ENCODE measurements at places on chromosomes 11 and 22.

- no peak for DNase-seq
These were observed 15.2 kb upstream of the SORL1-AS1 start for GRCh38 chr11:121467965-121468364.

GRCh38 chr11:45538363-45538762 is 127.1 kb downstream of the CHST1 start:
- no peak for DNase-seq

DNA sequence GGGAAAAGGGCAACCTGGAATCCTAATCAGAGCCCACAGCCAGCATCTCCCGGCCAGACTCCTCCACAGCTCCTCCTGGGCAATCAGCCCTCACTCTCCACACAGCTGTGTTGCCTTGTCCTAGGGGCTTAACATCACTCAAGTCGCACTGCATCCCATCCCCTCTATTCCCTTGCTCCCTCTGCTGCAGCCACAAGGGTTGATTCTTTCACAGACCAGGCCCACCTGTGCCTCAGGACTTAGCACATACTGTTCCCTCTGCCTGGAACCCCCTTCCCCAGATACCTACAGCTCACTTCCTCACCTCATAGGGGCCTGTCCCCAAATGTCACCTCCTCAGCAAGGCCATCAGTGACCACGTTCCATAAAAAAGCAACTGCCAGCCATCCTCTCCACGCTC is 18.4 kb downstream of the SPATA19 start:
- no peak for DNase-seq

- DNase-seq = no peak
These were observed 1415.2 kb upstream of the TENM4 start for GRCh38 chr11:80856066-80856465.

GRCh38 chr22:49678137-49678841 is 149.4 kb downstream of the BRD1 start:
- no peak for DNase-seq

GRCh38 chr11:128299132-128299726 is 288.1 kb downstream of the ETS1 start:
- no peak for DNase-seq

- DNase-seq = no peak
These were observed 75.0 kb downstream of the NFAM1 start for GRCh38 chr22:42357221-42357620.

DNA sequence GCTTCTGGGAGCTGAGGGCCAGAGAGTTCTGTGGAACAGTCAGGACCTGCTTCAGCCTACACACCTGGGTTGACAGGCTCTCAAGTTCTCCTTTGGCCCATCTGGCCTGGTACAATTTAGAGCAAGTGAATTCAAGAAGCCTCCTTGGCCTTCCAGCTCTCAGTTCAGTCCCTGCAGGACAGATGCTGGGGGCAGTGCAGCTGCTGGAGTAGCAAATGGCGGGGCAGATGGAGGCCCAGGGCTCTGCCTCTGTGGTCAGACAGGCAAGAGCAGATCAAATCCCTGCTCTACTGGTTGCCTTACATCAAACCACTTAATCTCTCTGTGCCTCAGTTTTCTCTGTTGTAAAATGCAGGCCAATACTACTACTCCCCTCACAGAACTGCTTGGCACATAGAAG is 8.7 kb upstream of the KCNK7 start:
- no peak for DNase-seq

GRCh38 chr11:65586676-65587075 is 8.9 kb downstream of the KCNK7 start:
- DNase-seq = no peak

- no peak for DNase-seq
These were observed 997 bp downstream of the DEAF1 start for GRCh38 chr11:693887-694562.

GRCh38 chr11:17014833-17015626 is 816 bp upstream of the PLEKHA7 start:
- peak; percentile 44 for DNase-seq

DNA sequence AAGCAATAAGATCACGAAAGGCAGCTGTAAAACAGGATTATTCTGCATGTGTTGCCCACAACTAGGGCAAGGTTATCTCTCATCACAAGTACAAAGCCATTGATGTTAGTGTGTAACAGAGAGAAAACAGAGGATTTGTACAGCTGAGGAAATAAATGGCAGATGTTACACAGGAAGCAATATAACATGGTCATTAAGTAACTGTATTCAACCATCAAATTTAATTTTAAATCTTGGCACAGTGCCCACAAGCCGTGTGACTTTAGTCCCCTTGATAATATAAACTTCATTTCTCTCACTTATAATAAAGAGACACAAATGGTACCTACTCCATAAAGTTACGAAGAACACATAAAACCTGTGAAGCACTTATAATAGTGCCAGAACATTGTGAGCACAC is 17.3 kb downstream of the OR51E2 start:
- DNase-seq = no peak

GRCh38 chr11:76810151-76810853 is 27.1 kb downstream of the TSKU start:
- DNase-seq = peak; percentile 47

DNA sequence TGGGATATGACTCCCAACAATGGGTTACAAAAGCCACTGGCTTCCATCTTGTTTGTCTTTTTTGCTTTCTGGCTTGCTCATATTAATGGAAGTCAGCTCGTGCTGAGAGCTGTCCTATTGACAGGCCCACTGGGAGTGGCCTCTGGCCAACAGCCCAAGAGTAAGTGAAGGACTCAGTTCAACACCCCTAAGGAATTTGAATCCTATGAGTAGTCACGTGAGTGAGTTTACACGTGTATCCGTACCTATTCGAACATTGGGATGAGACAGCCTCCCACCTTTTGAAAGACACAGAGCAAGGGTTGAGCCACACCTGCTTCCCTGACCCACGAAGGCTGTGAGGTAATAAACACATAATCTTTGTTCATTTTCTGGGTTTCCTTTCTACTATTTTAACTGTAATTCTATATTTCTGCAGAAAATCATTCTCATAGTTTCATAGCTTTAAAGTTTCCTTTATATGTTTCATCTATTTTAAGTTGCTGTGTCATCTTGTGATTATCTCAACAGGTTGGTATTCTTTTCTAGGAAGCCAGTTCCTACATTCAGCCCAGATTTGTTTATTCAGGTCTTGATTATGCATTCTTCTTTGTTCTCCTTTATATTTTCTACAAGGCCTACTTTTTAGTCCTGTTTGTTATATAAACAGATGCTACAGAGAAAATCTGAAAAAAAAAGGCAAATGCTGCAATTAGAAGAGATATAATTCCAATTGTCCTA is 802.3 kb downstream of the CNTN5 start:
- no peak for DNase-seq

DNA sequence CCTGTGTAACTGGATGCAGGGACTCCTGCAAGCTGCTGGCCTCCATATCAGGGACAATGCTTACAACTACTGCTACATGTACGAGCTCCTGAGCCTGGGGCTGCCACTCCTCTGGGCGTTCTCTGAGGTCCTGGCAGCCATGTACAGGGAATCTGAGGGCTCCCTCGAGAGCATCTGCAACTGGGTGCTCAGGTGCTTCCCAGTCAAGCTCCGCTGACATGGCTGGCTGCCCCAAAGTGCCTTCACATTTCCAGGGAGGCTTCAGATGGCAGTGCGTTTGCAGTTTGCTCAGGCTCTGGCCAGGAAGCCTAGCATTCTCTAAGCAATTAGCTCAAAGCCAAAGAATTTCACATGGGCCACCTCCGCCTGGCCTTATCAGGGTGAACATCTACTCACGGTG is 117.4 kb upstream of the PARVA start:
- DNase-seq = no peak

GRCh38 chr11:68678031-68678441 is 6.3 kb upstream of the GAL start:
- DNase-seq = no peak

GRCh38 chr22:50683994-50684371 is 11.4 kb downstream of the SHANK3 start:
- DNase-seq = no peak

- DNase-seq = no peak
These were observed 204.9 kb downstream of the LARGE1 start for GRCh38 chr22:33715237-33715985.

- DNase-seq = peak; percentile 0
These were observed 601.3 kb downstream of the BUD13 start for GRCh38 chr11:116171271-116172140.

DNA sequence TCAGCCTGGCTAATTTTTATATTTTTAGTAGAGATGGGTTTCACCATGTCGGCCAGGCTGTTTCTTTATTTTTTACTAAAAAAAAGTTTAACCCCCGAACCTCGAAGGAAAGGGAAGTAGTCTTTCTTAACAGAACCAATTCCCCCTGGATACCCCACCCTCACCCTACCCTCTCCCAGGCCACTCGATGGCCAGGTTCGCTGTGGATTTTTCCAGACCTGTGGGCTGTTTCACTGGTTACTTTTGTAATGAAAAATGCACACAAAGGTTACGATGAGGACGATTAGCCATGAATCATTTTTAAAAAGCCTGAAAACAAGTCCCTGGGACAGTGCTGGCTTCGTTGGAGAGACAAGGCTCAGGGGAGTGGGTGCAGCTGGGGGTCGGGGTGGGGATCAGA is 2.5 kb downstream of the TSPO start:
- DNase-seq = no peak

All from endothelial cell (in vitro differentiated cells).